Stimulated activated CD8-positive, alpha-beta memory T cell treated with anti-CD3 and anti-CD28 coated beads, Interleukin-2, amount 100 ng/mL, for 1 hour (primary cell): ENCODE measurements at places on chromosomes 13 and 19.
A peak's percentile ranks its signal among the peaks of the same experiment; 100 is the strongest.

- no peak for DNase-seq
Observed at GRCh38 chr13:24023073-24023472, 125.8 kb upstream of the C1QTNF9B start.

DNA sequence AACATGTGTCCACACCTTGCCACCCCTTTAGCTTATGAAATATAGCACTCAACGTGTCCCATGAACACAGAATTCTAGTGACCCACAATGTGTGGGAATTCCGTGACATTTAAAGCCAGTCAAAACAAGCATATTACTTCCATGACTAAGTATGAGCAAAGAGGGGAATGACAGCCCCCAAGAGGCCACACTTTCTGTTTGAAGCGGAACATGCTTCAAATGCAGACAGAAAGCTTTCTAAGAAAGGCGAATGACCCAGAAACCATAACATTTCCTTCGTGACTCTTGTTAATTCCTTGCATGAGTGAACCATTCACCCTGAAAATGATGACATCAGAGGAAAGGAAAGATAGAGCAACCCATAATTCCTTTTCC is 122.0 kb upstream of the FNDC3A start:
- no peak for DNase-seq

GRCh38 chr13:92463134-92463533 is 763.5 kb upstream of the GPC6 start:
- DNase-seq = no peak

- no peak for DNase-seq
Observed at GRCh38 chr19:23762884-23763711, 4.4 kb upstream of the ZNF681 start.

GRCh38 chr13:102693776-102694175 is 1.1 kb downstream of the METTL21C start:
- no peak for DNase-seq

DNA sequence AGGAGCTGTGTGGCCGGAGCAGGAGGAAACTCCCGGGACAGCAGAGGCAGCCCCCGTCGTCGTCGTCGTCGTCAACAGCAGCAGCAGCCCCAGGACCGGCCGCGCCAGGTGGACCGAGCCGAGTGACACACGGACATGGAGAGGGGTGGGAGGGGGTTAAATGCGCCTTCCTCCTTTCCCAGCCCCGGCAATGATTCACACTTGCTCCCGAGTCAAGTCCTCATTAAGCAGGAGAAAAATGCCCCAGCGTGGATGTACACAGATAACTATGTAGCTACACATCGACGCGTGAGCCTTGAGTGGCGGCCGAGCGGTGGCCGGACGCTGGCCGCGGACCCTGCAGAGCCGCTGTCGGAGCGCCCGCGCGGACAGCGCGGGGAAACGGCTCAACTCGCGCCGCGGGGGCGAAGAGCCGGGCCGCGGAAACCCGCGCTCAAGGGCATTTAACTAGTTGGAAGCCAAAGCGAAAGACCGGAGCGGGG is 645 bp downstream of the UBL3 start:
- DNase-seq = no peak

DNA sequence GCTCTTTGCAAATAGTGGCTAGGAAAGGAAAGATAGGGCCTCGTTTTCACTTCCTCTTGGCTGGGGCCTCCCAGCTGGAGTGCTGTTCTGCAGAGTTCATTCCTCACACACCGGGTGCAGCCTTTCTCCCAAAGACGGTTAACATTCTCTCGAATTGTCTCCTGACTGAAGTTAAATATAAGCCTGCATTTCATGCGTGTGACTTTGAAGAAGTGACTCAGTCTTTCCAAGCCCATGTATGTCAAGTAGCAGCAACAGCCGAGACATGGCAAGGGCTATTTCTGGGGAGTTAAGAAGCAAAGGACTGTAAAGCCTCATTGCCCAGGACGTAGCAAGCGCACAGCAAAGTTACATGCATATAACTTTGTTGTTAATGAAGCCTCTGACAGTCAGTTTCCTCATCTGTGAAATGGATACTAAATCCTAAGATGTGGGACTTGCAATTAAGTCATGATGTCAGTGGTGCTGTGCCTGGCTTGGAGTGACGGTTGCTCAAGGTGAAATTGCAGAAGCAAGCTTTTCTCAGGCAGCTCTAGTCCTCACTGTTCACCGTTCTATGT is 502.4 kb downstream of the MYO16 start:
- DNase-seq = no peak

DNA sequence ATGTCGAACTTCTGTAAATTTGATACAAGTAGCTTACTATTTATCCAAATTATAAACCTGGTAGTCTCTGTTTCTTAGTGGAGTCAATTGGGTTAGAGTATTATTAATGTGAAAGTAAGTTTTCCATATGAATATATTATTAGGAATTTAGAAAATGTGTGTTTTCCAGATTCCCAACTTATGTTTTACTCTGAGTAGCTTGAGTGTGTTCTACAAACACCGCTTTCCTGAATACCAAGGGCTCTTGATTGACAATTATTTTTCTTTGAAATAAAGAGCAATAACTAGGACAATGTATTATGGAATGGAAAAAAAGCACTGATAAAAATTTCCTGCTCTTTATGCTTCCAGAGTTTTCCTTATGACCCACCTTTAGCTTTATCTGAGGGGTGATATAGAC is 233.6 kb downstream of the POSTN start:
- no peak for DNase-seq

DNA sequence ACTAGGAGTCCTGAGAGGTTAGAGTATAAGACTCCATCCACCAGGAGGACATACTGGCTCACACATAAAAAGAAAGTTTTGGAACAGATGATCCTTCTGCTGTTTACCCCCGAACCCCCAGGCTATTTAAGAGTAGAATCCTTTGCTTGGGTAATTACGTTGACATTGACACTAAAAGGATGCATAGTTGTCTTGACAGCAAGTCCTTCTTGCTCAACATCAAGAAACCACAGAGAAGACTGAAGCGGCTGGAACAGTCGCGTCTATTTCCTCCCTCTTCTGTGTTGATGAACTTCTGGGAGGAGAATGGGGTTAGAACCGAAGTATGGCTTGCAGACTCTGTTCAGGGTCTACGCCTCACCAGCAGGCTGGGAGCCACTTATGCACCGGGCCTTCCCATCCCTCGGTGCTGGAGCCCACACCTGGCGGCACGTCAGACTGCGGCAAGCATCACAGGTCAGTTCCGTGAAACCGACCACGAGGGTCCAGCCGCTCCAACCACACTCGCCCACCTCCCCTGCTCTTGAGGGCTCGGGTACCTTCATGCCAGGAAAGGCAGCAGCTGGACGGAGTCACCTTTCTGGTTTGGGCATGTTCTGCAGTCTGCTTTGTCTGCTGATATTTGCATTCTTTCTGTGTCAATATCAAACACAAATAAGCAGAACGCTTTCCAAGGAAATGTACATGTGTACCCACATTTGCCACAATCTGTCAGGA is 42.4 kb upstream of the RANBP3 start:
- no peak for DNase-seq

DNA sequence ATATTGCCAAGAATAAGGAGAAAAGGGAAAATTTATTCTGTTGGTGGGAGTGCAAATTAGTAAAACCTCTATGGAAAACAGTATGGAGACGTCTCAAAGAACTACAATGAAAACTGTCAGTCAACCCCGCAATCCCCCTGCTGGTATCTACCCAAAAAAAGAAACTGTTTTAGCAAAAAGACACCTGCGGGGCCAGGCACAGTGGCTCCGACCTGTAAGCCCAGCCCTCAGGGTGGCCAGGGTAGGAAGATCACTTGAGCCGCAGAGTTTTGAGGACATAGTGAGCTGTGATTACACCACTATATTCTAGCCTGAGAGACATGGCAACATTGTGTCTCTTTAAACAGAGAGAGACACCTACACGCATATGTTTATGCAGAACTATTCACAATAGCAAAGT is 37.5 kb upstream of the SLITRK1 start:
- DNase-seq = no peak

DNA sequence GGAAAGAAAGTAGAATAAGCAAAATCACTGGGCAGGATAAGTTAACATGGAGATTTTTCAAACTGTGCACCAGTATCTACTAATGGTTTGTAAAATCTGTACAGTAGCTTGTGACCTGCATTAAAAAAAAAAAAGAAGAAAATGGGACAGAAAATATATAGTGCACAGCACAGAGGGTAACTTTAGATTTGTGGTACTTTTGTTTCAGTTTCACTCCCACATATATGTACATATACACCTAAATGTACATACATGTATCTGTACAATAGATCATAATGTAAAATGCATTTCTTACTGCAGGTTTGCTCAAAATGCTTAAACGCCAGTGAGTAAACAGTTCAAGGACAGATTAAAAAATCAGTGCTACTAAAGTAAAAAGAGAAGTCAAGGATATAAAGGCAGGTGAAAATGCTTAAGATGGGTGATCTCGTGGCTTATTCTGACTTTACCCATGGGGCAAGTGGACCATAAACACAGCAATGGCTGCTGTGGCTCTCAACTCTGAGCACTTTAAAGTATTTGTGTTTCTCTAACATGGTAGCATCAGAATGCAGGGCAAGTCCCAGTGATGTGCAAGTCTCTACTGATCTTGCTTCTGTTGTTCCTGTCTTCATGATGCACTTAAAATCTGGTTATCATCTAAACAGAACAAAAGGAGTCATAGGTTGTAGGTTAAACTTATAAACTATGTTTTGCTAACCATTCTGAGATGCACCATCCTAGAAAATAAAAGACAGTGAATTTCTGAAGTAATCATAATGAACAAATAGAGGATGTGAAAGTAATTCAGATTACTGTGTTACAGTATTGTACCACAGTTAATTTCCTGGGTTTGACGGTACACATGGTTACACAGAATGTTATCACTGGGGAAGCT is 112.3 kb downstream of the MIPEP start:
- DNase-seq = no peak

DNA sequence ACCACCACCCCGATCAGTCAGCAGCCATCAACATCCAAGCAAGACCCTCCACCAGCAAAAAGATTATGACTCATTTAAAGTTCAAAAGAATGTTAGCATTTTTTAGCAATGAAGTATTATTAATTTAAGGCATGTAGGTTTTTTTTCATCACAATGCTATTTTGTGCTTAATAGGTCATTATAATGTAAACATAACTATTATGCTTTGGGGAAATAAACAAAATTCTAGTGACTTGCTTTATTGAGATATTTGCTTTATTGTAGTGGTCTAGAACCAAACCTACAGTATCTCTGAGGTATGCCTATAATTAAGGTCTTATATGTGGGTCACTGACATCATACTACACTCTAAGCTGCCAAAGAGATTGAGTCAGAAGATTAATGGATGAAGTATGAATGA is 20.0 kb downstream of the KLF12 start:
- DNase-seq = no peak

- DNase-seq = no peak
Observed at GRCh38 chr13:31069808-31070534, 91.7 kb downstream of the HSPH1 start.

DNA sequence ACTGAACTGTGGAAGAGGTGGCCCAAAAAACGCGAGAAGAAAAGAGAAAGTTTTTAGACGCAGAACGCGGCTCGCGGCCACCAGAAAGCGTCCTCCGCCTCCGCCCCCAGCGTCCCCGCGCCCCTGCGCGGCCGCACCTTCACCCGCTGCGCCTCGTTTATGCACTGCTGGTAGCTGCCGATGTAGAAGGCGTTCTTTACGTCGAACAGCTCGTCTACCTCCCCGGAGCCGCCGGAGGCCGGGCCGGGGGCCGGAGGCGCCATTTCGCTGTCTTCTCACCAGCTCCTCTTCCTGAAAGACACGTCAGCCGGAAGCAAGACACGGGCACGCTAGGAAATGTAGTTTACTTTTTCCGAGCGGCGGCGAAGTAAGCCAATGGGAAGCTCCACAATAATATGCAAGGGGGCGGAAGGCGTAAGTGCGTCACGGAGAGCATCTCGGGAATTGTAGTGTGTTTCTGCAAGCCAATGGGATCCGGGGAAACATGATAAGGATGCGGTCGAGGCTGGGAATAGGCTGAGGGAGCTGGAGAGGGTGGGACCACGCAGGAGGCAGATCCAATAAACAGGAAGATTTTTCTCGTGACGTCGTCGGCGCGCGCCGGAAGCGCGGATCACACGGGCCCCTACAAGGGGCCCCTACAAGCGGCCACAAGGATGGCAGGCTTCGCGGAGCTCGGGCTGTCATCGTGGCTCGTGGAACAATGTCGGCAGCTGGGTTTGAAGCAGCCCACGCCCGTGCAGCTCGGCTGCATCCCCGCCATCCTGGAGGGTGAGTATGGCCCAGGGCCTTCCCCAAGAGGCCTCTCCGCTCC is at the start of the genes COPE and DDX49:
TSS of gene COPE (minus strand) at position 302 of the 814 bp plus-strand sequence. CDS start at position 263, 39 bp downstream.
TSS of gene DDX49 (plus strand) at position 630 of the 814 bp plus-strand sequence. CDS start at position 657, 27 bp downstream.
- peak; percentile 92 for DNase-seq

DNA sequence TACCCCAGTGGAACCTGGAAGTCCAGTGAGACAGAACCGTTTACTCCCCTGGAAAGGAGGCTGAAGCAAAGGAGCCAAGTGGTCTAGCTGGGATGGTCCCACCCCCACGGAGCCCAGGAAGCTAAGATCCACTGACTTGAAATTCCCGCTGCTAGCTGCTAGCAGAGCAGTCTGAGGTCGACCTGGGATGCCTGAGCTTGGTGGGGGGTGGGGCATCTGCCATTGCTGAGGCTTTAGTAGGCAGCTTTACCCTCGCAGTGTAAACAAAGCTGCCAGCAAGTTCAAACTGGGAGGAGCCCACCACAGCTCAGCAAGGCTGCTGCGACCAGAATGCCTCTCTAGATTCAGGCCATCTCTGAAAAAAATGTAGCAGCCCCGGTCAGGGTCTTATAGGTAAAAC is 437.0 kb downstream of the SUCLA2 start:
- DNase-seq = no peak

DNA sequence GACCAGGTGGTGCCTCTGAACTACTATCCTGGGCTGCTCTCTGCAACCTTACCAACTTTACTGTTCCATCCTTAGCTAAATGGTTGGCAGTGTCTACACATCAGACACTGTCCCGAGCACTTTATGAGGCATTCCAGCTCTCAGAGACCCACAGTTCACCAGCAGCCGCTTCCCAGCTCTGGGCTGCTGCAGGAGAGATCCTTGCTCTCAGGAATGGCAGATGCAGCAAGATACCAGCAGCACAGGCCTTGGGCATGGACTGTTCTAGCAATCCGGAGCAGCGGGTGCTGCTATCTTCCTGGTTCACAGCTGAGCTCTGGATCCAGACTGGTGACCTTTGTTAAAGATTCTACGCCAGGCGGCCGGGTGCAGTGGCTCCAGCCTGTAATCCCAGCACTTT is 3.3 kb upstream of the LPAR2 start:
- no peak for DNase-seq
